Stimulated activated CD8-positive, alpha-beta memory T cell treated with anti-CD3 and anti-CD28 coated beads, Interleukin-4, amount 100 ng/mL, for 24 hours (primary cell): ENCODE measurements at places on chromosomes 3 and 15.

DNA sequence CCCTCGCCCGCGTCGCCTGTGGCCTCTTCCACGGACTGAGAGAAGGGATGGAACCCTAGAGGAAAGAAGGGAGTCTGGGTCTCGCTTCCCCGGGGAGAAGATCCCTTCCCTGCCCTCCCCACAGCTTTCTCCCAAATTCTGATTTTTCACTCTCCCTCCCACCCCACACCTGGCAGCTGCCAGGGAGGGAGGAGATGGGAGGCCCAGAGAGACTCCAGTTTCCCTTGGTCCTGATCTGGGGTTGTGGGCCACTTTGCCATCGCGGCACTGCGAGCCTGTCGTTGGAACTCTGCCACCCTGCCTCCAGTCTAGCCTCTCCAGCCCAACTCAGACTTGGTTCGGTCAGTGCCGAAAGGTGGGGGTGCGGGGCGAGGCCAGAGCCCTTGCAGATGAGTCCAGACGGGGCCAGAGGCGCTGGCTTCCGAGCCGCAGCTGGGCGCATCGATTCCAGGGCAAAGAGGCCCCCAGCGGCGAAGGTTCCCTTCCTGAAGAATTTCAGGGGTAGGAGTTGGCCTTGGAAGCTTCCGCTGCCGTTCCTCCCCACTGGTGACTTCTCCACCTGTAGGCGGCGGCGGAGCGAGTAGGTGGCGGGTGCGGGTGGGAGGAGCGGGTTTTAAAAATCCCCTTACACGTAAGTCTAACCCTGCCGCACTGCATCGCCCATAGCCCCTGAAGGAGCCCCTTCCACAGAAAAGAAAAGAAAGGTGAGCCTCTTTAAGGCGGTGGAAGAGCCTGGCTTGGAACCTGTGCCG lies 5.2 kb downstream of the WNT5A start:
- no peak for DNase-seq

- no peak for DNase-seq
Observed at GRCh38 chr3:23648996-23649395, 156.8 kb upstream of the UBE2E1 start.

DNA sequence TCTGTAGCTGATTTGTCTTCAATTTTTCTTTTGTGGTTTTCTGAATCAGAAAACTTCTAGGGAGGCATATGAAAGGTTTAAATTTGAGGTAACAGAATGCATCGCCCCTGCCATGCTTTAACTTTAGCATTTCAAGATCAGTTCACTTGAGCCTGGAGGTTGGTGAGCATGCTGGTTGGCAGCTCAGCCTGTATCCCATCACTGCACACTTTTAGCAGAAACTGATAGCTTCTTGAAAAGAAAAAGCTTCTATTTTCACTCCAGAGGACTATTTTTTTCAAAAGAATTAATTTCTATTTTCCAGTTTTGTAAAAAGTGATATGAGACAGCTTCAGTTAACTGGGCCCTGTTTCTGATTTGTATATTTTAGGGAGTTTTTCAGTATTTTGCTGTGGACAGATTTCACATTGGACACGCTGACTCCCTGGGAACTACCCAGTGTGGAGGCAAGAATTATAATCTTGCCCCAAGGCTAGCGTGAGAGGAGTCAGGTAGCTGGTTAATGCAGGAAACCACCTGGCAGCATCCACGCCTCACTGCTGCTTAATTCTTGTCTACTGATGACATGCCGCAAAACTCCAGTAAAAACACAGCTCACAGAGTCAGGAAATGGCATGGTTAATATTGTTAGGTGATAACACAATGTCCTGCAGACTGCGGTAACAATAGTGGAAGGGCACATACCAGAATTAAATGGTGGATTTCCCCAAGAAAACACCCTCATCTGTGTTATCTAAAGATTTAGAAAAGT lies 71.4 kb downstream of the DUT start:
- DNase-seq: no peak

- no peak for DNase-seq
Observed at GRCh38 chr3:28590860-28591259, 242.2 kb upstream of the AZI2 start.

DNA sequence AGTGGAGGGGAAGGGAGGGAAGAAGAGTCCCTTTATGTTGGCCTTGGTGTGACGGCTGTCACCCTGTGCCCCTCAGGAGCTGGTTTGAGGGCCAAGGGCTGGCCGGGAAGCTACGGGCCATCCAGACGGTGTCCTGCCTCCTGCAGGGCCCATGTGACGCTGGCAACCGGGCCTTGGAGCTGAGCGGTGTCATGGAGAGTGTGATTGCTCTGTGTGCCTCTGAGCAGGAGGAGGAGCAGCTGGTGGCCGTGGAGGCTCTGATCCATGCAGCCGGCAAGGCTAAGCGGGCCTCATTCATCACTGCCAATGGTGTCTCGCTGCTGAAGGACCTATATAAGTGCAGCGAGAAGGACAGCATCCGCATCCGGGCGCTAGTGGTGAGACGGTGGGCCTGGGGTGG lies 8.1 kb upstream of the RCCD1 start:
- no peak for DNase-seq

- no peak for DNase-seq
Observed at GRCh38 chr15:60795889-60796288, 316.9 kb upstream of the ICE2 start.

- no peak for DNase-seq
Observed at GRCh38 chr3:13044496-13045240, 28.6 kb downstream of the IQSEC1 start.

GRCh38 chr3:25655659-25656058 lies 9.0 kb downstream of the TOP2B start:
- no peak for DNase-seq

GRCh38 chr3:70096376-70097066 lies 97.0 kb downstream of the SAMMSON start:
- DNase-seq: no peak

DNA sequence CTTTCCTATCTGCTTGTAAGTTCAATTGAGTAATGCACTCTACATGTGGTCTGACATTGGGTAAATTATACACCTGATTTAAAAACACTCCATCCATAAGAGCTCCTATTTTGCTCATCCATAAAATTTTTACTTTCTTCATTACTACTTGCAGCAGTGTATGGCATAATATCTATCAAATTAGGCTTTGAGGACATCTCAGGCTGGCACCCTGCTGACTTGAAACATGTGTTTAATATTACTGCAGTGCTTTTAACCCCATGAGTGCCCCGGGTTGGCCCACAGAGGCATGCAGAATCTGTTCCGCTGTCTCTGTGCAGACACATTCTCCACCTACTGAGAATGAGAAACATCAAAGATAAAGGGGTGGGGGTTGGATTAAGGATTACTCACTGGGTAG lies 249.9 kb upstream of the DNAJC19 start:
- no peak for DNase-seq

GRCh38 chr3:9715764-9716437 lies 12.3 kb downstream of the CPNE9 start:
- no peak for DNase-seq
